ENCODE measurements at places on chromosomes 12 and 14.

GRCh38 chr12:58918469-58918844, 1.8 kb downstream of the LRIG3 start:
- no peak for DNase-seq

DNA sequence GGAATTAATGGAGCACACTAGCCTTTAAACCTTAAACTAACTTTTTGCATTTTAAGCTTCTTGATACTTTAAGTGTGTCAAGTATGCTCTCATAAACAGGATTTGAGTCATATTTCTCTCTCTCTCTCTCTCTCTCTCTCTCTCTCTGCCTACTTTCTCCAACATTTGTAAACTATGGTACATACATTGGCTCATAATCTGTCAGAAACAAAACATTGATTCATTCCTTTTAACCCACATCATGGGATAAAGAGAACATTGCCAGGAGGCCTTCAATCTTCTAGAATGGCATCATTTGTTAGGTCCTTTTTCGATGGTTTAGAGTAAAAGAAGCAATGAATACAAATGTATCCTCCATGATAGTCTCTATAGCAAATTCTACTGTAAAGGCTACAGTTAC, 81.6 kb upstream of the RERGL start:
- DNase-seq: no peak

DNA sequence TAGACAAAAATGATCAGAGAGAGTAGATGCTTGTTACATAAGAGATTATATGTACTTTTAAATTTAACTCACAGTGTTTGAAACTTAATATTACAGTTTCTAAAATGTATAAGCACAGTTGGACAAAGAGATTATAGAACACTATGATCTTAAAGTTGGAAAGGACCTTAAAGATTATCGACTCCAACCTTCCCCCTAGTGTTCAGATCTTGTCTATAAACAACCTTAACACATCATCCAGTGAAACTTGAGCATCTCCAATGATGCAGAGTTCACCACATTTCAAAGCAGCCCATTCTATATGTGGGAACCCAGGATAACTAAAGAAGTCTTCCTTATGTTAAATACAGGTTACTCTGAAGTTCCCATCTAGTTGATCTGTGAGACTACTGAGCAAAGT, 480.8 kb downstream of the RMST start:
- no peak for DNase-seq

DNA sequence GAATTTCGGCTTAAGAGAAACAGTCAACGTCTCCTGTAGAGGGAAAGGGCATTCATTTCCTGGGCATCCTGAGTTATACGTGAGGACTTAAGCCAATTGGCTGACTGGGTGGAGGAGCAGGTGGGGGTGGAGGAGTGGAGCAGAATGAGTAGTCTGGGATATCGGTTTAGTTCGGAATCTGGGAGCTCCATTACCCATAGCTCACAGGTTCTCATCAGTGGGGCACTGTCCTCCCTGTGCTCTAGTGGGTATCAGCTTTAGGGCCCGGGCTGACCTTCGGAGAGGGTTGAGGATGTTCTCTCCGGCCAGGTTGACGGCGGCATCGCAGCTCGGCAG, 704 bp downstream of the SDR39U1 start:
- no peak for DNase-seq

GRCh38 chr12:51771008-51771407, 77.5 kb downstream of the FIGNL2 start:
- DNase-seq: no peak

- DNase-seq: no peak
These were observed 106.0 kb downstream of the ITPR2 start for GRCh38 chr12:26726956-26727355.

DNA sequence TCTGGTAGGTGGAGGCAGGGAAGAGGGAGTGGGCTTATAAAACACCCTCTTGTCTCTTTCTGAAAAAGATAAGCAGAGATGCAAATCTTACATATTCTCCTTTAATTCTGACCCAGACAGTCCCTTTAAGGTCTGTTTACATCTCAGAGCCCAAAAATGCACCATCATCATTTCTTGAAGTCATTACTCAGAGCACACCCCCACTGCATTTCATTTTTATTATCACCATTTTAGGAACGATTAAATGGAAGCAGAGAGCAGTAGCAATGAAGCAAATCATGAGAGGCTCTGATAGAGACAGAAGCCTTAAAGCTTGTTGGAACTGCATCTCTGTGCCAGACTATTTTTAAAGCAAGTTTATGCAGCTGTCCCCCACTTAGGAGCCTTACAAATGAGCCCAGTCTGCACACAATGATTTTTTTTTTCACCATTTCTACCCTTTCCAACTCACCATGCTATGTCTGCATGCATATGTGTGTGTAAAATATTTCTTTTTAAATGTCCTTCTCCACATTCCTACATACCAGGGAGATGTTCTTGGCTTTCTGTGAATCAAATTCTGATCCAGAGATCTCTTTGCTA, 311.0 kb downstream of the GRIN2B start:
- no peak for DNase-seq

DNA sequence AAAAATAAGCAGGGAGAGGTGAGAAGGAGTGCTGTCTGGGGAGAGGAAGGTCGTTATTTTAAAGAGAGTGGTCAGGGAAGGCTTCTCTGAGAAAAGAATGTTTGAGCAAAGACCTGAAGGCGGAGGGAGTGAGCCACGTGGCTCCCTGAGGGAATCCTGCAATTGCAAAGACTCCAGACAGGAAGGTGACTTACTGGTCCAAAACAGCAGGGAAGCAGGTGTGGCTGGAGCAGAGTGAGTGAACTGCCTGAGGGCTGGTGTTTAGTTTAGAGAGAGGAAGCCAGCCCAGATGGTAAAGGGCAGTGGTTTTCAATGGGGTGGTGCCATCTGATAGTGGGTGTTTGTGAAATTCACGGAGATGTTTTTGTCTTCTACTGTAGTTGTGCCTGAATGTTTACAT, 58.8 kb upstream of the LTA4H start:
- no peak for DNase-seq

- no peak for DNase-seq
These were observed 20.0 kb downstream of the ZFP36L1 start for GRCh38 chr14:68772761-68773381.

DNA sequence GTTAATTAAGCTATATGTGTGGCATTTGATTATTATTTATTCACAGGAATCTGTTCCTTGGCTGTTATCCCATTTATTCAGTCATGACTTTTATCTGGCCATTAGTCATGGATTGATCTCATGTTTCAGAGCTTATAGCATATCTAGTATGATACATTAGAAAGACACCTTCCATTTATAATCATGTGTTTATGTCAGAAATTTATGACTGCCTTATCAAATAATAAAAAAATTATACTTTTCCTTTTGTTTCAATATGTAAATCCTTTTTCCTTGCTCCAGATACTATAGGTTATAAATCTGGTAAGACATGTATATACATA, 248.0 kb upstream of the PDE3A start:
- no peak for DNase-seq

DNA sequence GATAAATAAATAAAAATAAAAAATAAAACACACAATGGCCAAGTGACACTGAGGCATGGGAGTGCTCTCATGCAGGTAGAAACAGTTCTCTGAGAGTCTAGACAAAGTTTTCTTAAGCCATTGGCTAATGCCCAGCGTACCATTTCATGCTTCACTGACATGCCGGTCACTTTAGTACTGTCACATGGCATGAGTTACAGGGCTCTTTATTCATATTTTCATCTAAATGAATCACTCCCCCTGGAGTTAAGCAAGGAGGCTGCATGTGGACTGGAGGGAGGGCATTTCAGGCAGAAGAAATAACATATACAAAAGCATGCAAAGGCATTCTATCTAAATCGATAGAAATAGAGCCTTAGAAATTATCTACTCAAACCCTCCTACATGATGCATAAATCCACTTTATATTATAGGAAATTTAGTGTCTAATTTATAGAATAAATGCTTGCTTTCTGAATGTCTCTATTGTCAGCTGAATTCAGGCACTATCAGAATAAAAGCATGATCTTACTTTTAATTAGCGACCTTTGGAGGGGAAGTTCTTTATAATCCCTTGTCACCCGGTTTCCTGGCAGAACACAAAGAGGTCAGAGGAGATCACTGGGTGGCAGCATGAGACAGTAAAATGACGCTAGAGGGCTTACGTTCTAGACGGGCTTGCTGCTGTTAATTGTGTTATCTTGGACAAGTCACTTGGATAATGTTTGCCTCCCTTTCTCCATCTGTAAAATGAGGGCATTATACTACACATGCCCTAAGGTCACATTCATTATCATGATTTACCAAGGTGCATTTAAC, 17.5 kb downstream of the DYRK4 start:
- no peak for DNase-seq

- no peak for DNase-seq
These were observed 1.5 kb downstream of the APOLD1 start for GRCh38 chr12:12786706-12787601.

- no peak for DNase-seq
These were observed 16.0 kb upstream of the ACTR6 start for GRCh38 chr12:100184549-100185145.

DNA sequence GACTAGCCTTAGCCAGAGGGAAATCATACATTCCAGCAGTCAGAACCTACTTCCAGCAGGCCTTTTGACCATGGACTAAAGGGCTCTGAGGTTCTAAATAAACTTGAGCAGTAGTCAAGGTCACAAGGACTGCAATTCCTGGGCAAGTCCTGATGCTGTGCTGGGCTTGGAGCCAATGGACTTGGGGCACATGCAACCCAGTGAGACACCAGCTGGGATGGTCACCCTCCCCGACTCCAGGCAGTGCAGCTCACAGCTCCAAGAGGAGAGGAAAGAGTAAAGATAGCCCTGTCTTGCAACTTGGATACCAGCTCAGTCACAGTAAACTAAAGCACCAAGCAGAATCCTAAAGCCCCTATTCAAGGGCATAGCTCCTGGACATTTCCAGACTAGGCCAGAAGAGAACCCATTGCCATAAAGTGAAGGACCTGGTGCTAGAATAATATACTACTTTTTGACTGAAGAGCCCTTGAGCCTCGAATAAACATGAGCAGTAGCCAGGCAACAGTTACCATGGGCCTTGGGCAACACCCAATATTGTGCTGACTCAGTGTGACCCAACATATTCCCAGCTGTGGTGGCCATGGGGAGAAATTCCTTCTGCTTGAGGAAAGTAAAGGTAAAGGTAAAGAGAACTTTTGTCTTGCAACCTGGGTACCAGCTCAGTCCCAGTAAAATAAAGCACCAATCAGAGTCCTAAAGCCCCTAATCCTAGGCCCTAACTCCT, 226.2 kb upstream of the CLEC14A start:
- DNase-seq: no peak

DNA sequence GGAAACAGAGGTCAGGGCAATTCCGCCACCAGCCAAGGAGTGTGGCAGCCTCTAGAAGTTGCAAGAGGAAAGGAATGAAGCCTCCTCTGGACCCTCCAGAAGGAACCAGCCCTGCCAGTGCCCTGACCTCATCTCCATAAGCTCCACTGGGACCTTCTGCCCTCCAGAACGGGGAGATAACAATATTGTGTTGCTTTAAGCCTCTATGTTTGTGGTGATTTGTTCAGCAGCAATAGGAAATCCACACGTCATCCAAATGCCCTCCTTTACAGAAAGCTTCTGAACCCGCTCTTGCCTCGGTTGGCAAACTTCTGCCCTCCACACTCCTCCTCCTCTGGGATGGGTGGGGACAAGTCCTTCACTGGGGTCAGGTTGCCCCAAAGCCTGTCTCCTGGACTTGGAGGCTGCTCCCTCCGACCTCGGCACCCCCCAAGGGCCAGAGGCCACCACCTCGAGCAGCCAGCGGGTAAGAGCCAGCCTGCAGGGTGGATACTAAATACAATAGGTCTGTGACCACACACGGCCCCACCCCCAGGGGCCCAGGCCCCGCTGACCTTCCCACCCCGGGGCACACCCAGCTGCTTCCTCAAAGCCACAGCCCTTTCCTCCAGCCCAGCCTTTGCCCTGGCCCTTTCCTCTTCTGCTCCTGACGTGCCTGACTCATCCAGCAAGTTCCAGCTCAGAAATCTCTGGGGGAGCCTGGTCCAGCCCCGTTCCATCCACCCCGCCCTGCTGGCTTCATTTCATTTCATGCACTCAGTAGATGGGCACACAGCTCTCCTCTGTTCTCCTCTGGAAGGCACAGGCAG, 58.7 kb upstream of the NCOR2 start:
- no peak for DNase-seq

GRCh38 chr12:49538510-49539403, at the start of gene KCNH3:
Gene KCNH3, plus strand, starts transcription at chr12:49539030. Its CDS starts 387 bp downstream, at chr12:49539417.
- DNase-seq: no peak

GRCh38 chr14:31937730-31938346, 139.3 kb upstream of the ARHGAP5 start:
- no peak for DNase-seq

DNA sequence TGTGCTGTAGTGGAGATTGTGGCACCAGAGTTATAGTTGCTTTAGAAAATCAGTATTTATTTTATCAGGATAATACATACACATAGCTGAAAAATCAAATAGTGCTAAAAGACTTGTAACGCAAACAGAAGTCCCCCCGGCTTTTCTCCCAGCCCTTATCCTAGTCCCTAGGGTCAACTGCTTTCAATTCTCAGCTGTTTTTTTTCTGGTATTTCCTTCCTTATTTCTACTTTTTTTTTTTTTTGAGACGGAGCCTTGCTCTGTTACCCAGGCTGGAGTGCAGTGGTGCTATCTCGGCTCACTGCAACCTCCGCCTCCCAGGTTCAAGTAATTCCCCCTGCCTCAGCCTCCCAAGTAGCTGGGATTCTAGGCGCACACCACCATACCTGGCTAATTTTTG, 8.4 kb upstream of the CTDSP2 start:
- DNase-seq: no peak

DNA sequence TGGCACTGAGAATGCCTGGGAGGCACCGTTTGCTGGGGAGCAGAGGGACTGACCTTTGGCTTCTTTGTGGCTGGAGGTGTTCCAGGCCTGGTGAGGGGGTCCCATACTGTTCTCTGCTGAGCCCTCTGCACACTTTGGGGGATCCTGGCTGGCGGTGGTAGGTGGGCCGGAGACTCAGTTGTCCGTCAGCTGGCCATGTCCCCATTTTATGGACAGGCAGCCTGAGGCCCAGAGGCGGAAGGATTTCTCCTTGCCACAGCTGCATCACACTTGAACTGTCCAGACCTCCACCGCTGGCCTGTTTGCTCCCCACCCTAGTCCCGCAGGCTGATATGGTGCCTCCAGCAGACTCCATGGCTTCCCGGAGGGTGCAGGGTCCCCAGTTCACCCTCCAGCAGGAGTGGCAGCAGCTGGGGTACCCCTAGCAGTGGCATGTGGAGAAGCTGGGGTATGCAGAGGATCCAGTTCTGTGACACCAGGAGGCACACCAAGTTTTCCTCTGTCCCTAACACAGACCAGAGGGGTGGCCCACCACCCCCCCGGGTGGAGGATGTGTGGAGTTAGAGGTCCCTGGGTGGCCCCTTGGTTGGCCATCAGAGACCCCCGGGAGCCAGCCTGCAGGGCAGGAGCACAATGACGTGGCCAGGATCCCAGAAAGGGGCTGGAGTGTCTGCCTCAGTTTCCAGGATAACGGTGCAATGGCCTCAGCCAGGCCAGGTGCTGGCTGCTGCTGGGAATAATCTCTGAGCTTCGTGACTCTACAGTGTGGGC, 14.8 kb downstream of the SLC25A29 start:
- DNase-seq: no peak

DNA sequence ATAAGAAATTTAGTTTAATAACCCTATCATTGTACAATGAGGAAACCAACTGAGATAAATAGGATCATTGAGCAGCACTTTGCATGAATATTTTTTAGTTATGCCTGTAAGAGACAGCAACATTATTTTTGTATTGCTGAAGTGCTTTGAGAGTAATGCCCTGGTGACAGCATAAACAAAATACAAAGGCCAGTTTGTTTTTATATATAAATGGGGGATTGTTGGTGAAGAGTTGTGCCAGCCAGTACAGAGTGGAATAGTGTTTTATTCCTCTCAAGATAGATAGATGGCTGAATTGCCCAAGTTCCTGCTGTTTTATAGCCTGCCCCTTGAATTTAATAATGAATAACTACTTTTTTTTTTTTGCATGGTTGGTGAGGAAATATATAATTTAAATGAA, 101.8 kb downstream of the CNTN1 start:
- no peak for DNase-seq

Measured in cortex of kidney (tissue), 1 donor.